NCI-H1105 (cell line): ENCODE measurements at places on chromosomes 2 and 18.

DNA sequence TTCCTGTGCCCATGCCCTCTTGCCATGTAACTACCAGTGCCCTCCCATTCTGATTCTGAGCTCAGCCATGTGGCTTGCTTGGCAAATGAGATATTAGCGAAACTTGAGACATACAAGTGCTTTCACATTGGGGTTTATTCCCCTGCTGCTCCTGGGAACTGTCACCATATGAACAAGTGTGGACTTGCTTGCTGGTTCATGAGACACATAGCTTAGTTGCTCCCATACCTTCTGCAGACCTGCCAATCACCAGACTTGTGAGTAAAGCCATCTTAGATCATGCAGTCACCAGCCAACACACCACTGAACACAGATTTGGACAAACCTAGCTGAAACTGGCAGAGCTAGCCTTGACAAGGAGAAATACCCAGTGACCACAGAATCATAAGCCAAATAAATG, 155.1 kb downstream of the SS18 start:
- no peak for DNase-seq

- DNase-seq = no peak
Observed at GRCh38 chr18:9616049-9616448, 1.7 kb upstream of the PPP4R1 start.

GRCh38 chr2:176138923-176139660, 9.6 kb downstream of the HOXD8 start:
- no peak for DNase-seq

DNA sequence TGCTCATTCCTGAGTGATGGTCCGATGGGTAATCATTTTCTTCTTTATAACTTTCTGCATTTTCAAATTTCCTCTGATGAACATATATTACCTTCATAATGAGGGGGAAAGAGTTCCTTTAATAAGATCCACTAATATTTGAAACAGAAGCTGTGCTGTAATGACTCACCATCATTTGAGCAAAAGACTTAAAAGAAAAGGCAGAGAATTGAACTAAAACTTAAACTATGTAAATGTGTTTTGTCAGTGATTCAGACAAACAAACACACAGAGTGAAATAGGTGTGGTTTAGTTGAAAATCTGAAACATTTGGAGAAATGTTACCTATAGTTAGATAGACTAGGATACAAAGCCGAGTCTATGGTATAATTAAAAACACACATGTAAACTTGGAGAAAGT, 209.6 kb downstream of the STK39 start:
- DNase-seq = no peak

- no peak for DNase-seq
Observed at GRCh38 chr2:212845941-212846340, 305.5 kb downstream of the IKZF2 start.

GRCh38 chr18:54991981-54992380, 32.7 kb upstream of the CCDC68 start:
- no peak for DNase-seq

DNA sequence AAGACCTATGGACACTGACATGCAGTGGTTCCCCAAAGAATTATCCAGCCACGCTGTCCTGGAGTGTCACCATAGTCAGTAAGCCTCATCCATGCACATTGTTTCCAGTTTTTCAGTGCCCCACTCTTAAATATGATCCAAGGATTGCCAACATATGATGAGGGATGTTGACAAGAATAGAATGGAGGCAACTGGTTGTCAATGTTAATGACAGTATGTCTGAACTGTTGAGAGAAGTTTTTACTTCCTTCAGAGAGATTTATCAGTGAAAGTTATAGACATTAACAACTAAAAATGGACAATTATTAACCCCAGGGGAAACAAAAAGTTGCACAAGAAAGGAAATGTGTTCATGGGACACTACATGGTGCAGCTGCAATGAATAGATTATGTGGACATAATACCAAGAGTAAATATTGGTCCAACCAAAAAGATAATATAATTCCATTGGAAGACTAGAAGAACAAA, 69.9 kb downstream of the CYP26B1 start:
- DNase-seq = no peak

DNA sequence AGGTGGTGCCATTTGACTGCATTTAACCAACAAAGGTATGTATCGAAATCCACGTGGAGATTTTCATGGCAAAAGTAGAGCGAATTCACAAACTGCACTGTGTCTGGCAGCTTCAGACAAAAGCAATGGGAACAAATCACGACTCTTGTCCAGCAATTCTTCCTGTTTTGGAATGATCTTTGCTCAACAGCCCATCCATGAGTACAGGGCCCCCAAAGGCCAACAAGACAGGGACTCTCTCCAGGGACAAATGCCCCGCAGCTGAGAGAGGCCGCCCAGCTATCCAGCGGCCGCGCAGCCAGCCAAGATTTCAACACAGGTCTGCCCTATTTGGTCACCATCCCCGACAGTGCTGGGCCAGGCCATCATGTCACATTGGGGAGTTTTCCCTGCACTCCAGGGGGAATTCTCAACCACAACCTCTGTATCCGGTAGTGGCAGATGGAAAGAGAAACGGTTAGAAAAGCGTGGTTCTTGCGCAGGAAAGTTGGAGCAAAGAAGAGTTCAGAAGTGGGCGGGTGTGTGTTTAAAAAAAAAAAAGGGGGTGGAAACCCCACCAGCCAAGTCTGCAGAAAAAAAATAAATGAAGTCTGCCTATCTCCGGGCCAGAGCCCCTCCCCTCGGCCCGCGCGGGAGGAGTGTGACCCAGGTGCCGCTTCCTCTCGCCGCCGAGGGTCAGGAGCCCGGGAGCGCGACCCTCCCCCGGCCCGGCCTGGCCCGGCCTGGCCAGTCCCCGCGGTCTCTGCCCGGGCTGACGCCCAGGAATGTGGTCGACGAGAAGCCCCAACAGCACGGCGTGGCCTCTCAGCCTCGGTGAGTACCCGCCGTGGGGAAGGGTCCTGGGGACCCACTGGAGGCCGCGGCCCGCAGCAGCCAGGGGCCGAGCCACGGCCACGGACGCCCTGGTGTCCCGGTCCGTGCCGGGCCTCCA, at the start of gene GYPC:
Gene GYPC, plus strand, starts transcription at position 659 of the 931 bp plus-strand sequence. Its CDS starts 106 bp downstream, at position 765.
- no peak for DNase-seq

- no peak for DNase-seq
Observed at GRCh38 chr2:207110715-207111114, 55.0 kb downstream of the KLF7 start.

DNA sequence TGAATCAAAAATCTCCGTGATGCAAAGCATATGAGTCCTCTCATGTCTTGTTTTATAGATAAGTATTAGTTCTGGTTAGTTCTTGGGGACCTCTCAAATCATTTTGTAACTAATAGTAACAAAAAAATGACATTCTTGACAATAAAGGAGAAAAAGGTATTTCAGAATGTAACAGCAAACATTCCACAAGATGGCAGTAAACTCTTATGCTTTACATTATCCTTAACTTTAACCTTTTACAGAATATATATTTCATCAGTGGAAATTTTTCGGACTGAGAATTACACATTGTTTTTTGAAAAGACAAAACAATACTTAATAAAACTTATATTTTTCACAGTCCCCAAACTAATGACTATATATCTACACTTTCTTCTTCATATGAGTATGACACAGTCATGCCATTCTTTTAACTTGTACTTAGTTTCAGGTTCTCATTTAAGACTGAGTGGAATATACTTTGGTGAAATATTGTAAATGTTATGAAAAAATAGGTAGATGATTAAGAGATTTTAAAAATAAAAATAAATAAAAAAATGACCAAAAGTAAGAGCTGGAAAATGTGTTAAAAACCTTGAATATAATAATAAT, 142.9 kb upstream of the NXPH2 start:
- DNase-seq = no peak

GRCh38 chr2:234305846-234306245, 191.0 kb downstream of the ARL4C start:
- DNase-seq = no peak

DNA sequence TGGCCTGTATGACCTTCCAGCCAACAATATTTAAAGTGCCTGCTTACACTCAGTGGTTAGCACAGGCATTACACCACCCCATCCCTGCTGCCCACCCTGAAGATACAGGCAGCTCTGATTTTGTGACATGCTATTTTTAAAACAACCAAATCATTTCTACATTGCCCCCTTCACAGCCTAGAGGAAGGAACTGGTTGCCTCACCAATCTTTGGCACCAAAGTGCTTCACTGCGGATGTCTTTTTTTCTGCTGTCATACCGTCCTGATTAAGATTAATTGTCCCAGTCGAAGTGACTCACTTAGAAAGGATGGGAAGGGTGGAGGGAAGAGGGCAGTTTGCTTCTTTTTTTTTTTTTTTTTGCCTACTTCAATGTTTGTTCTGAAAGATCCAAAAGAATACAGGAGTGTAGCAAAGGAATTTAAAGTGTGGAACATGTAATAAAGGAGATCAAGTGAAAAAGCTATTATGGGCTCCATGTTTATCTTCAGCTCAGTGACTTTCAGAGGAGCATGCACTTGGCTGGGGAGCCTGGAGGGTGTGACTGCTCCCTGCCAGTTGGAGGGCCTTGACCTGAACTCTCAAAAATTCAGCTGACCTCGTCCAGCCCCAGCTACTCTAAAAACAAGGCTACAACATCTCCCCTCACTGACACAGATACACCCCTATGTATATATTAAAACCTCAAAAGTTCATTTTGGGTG, 501.1 kb upstream of the TNP1 start:
- no peak for DNase-seq

- DNase-seq = no peak
Observed at GRCh38 chr2:135905679-135906078, 29.4 kb upstream of the MCM6 start.

GRCh38 chr18:34864836-34865497, 154.9 kb downstream of the DTNA start:
- no peak for DNase-seq

DNA sequence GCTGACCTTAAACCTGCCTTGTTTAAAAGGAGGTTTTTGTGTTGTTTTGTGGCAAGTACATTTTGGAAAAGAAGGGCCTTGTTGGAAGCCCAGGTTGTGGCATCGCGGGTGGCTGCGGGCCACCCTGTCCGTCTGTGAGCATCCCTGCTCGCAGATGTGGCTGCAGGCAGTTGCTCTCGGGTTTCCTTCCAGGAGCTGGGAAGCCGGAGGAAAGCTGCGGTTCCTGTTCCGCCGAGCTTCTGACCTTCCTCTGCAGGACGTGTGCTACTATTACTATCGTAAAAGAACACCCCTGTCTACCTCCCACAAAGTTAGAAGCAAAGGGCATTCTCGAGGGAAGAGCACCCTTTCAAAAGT, 766 bp downstream of the MFF start:
- DNase-seq = no peak
